ENCODE measurements at places on chromosomes 12 and 14.

- no peak for DNase-seq
Measured at GRCh38 chr14:47662466-47662865, 12.9 kb downstream of the MDGA2 start.

GRCh38 chr12:121892673-121893561, 4.3 kb downstream of the PSMD9 start:
- DNase-seq = no peak

DNA sequence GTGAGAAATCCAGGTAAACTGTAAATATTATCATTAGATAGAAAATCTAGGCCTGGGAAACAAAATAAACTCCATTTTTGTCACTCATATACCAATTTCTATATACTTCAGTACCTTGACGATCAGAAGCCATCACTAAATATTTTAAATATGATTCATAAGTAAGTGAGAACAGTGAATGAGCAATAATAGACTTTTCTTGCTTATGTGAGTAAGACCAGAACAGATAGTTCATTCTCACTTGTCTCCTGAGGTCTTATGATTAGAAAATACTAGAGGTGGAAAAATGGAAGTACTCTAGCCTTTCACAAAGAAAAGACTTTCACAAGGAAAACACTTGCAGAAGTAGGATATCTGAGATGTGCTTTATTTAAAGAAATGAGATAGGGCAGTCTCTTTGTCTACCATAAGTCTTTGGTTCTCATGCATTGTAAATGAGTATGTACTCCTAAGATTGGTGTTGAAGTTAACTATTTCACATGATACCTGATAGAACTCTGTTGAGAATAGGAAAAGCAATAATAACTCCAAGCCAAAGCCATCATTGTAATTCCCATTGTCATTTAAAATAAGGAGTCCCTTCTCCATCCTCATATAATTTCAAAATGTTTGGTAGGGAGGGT, 10.1 kb upstream of the SMCO3 start:
- no peak for DNase-seq

DNA sequence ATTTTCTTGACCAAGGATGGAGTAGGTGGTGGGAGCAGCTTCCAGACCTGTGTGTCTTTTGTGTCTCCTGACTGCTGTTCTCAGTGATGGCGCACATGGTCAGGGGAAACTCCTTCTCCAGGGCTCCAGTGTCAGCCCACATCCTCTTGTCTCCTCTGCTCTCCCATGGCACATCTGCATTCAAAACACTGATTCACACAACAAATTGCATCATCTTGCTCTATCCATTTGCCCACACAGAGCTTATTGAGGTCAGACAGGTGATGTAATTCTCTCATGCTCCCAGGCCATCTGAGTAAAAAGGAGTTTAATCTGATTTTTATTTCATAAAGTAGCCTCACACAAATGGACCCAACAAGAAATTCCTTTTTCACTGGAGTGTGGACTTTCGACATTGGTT, 21.8 kb upstream of the TMEM132C start:
- no peak for DNase-seq

GRCh38 chr14:20194101-20194500, 3.4 kb downstream of the OR11G2 start:
- no peak for DNase-seq

GRCh38 chr14:65277027-65277426, 135.5 kb upstream of the FUT8 start:
- DNase-seq = peak; percentile 14

Data from stimulated activated CD4-positive, alpha-beta T cell treated with anti-CD3 and anti-CD28 coated beads, Interleukin-15, amount 100 ng/mL, for 48 hours (primary cell).